ENCODE measurements at places on chromosomes 4 and X.

DNA sequence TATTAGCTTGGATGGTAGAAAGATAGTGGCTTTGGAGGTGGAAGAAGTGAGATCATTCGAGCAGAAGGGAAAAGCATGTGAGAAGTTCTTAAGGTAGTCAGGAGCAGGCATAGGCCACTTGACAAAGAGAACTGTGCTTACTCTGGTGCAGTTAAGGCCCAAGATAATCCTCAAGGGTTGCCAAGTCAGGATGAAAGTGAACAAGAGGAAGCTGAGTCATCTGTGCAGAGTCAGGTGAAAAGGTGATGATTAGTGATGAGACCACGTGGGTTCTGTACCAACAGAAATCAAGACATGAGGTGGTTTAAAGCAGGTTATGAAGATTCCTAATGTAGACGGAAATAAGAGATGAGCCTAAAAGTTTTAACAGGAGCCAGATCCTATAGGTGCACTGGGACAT is 369.8 kb downstream of the DTHD1 start:
- DNase-seq = no peak

DNA sequence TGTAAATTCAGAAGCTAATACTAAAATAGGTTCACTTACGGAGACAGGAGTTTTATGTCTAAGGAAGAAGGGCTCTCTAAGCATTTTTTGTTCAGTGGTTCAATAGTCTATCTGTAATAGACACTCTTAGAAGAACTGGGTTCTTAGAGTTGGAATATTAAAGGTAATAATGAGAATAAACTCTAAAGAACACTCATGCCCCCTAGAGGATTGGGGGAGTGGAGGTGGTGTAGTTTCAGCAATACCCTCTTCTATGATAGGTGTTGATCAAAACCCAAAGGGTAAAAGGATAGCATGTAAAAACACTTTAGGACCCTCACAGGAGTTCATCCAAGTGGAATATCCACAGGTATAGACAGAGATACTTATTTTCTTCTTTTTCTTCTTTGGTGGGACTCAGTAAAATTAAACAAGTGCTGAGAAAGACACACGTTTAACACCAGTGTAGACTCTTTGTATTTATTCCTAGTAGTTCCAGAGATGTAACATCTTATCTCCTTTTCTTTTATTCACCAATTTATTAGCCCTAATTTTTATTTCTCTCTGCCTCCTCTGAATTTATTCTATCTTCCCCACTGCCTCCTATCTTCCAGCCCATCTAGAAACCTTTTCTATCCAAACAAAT is 25.7 kb upstream of the MND1 start:
- no peak for DNase-seq

- no peak for DNase-seq
Observed at GRCh38 chrX:327660-328126, 9.1 kb upstream of the GTPBP6 start.

GRCh38 chr4:158211222-158211621 is 936 bp downstream of the TMEM144 start:
- no peak for DNase-seq

DNA sequence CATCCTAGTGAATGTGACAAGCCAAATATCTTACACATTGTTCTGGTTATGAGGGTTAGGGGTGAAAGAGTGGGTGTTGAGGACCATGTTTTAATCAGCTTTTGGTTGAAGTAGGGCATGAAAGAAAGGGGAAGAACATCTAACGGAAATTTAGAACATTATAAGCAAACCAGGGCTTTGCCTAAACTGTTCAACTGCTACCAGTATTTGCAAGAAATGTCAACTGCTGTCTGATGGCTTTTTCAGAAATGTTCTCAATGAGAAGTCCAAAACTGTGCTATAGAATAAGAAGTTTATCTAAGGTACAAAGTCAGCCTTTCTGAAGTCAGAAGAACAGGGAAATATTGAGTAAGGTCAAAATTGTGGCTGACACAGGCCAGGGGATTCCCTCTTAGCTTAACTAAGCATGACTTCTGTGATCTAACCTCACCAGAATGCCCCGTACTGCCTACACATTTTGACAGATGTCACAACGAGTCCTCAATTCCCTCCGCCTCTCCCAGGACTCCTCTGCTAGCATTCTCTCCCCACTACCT is 67.1 kb downstream of the DTHD1 start:
- DNase-seq = no peak

GRCh38 chr4:189121336-189121735 is 819.3 kb upstream of the FRG1 start:
- no peak for DNase-seq

DNA sequence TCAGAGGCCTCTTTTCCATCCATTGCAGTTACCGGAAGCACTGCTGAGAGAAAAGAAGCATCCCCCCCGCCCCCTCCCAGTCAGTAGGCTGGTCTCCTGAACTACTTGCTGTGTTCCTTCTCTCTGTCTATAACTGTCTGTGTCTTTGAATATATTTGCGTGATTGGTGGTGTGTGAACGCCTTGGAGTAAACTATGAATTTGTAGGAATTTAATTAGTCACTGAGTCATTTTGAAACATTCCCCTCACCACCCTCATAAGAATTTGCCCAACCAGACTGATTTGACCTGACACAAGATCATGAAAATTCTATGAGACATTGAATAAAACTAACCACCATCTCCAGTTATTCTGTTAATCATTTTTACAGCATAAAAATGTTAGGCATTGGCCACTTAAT is 6.7 kb upstream of the NXF3 start:
- DNase-seq = no peak

GRCh38 chrX:11398785-11399184 is 105.6 kb downstream of the AMELX start:
- no peak for DNase-seq

GRCh38 chr4:163606896-163607691 is 112.6 kb downstream of the TMA16 start:
- no peak for DNase-seq

- DNase-seq = peak; percentile 29
Observed at GRCh38 chr4:77358315-77358928, 201.4 kb downstream of the CCNG2 start.

DNA sequence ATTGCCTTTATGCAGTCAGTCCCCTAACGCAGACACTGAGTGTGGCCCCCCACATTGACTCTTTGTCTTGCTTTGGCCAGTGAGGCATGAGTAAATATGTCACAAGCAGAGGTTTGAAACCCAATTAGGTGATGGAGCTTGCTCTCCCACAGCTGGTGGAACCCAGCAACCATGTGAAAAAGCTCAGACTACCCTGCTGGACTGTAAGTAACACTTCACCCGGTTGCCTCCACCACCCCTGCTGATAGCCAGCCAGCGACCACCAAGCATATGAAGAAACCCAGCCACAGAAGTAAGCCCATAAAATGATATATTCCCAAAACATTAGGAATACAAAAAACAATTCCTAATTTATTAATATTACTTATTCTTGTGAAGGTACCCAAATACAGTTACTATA is 21.6 kb upstream of the PDCL2 start:
- no peak for DNase-seq

DNA sequence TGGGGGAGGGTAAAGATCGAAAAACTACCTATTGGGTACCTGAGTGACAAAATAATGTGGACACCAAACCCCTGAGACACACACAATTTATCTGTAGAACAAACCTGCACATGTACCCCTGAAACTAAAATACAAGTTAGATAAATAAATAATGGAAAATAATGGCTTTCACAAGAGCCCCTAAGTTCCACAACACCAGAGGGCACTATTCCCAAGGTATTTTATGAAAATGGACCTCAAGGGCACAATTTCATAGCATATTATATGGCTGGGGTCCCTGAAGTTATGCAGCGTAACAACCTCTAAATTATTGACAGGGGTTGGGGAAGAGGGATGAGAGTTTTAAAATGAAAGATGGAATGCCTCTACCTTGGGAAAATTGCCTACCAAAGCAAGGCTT is 81.3 kb upstream of the TMEM33 start:
- no peak for DNase-seq

- DNase-seq = no peak
Observed at GRCh38 chr4:140343303-140343702, 30.1 kb upstream of the SCOC start.

Data from left hindlimb (tissue), 1 donor.